ENCODE measurements at places on chromosomes 16 and 17.

DNA sequence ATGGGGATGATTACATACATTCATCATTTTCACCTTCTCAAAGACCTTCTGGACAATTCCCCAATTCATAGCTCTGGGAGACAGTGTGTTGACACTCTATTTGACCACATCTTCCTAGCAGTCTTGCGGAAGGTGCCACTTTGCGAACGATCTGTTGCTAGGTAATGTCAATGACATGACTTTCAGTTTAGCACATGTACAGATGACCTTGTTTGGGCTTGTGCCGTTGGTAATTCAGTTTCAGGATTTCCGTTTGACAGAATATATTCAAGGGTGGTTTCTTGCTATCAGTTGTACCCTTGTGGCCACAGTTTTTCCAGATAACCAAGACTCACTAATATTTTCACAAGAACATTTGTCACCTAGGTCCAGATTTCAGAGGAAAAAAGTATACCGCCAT lies 478.2 kb downstream of the WWOX start:
- no peak for DNase-seq

DNA sequence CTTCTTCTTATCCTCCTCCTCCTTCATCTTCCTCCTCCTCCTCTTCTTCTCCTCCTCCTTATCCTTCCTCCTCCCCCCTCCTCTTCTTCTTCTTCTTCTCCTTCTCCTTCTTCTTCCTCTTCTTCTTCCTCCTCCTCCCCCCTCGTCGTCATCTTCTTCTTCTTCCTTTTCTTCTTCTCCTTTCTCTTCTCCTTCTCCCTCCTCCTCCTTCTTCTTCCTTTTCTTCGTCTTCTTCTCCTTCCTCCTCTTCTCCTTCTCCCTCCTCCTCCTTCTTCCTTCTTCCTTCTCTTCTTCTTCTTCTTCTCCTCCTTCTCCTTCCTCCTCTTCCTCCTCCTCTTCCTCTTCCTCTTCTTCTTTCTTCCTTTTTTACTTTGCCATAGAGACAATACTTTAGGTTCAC lies 5.1 kb upstream of the KRT23 start:
- DNase-seq: no peak

DNA sequence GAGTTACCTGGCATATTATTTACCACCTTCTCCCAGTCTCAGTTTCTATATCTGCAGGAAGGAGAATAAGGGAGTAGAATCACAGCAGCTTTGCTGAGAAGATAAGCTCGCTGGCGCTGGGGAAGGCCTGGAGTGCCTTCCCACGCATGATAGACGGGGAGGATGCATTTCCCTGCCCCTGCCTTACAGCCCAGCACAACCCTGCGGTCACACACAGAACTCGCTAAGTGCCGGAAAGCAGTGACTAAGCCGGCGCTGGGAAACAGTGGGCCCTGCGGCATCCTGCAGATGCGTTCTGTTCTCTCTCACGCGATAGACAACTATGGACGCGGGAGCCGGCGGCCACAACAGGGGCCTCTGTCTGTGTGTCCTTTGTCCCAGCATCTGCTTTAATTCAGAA lies 4.8 kb downstream of the CA5A start:
- DNase-seq: peak; percentile 20

GRCh38 chr17:81287741-81288430 lies 7.2 kb downstream of the SLC38A10 start:
- DNase-seq: no peak

DNA sequence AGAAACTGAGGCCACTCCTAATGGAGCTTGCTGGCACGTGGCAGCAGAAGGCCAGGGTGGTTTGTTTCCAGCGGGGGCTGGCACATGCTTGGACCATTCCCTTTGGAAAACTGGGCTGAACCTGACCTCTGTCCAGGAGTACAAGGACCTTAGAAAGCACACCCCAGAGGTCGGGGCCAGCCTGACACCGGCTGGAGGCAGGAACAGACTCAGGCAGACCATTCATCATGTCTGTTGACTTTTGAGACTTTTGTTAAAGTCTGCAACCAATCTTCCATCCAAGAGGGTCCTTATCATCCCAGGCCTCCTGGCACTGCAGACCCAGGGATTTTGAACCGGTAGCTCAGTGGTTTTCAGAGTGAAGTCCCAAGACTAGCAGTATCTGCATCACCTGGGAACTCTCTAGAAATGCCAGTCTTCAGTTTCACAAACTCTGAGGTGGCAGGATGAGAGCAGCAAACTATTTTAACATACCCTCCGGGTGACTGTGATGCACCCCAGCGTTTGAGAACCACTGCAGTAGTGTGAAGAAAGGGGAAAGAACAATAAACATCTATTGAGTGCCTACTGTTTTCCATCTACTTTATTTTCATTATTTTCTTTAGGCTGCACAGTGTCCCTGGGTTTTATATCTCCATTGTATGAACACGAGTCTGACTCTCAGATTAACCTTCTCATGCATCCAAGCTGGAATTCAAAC lies 145.3 kb upstream of the PLCG2 start:
- DNase-seq: no peak

DNA sequence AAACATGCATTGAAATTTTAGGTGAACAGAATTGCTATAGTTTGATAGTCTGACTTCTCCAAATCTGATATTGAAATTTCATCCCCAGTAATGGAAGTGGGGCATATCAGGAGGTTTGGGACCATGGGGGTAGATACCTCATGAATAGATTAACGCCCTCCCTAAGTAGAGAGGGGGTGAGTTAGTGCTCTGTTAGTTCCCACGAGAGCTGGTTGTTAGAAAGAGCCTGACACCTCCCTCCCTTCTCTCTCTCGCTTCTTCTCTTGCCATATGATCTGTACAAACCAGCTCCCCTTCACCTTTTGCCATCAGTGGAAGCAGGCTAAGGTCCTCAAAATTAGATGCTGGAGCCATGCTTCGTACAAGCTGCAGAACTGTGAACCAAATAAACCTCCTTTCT lies 78.8 kb downstream of the BRIP1 start:
- DNase-seq: no peak

DNA sequence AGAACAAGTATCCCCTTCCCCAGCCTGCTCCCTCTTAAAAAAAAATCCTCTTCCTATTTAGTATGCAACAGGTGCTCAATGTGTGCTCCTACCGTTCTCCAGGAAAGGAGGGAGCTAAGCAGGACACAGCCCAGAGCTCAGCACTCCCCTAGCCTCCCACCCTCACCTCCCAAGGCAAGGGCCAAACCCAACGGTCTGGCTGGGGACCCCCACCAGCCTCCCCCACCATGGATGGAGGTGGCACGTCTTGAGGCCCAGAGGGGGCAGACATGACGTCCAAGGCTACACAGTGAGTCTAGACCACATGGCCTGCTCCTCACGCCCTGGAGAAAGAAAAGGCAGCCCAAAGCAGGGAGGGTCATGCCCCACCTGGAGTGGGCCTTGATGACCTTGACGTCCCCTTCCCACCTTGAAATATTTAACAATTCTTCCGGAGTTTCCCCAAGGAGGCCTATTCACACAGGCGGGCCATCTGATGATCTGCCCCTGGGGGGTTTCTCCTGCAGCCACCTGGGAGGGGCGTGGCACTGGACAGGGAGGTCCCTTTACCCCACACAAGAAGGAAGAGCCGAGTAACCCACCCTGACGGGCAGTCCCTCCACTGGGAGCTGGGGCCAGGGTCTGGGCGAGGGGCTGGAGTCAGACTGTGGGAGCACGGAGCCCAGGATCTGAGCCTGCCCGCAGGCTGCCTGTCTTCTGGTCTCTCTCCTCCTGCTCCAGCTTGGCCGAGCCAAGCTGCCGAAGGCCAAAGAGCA lies 89.4 kb upstream of the CBX4 start:
- no peak for DNase-seq

- no peak for DNase-seq
Observed at GRCh38 chr17:48240562-48241130, 133.1 kb downstream of the SNX11 start.

- DNase-seq: no peak
Observed at GRCh38 chr17:48261297-48261880, 153.8 kb downstream of the SNX11 start.

- DNase-seq: no peak
Observed at GRCh38 chr17:21184570-21184969, 29.4 kb downstream of the TMEM11 start.

- no peak for DNase-seq
Observed at GRCh38 chr17:77489893-77490255, 349.1 kb downstream of the SEC14L1 start.

- DNase-seq: no peak
Observed at GRCh38 chr17:80455784-80456183, 20.6 kb downstream of the NPTX1 start.

DNA sequence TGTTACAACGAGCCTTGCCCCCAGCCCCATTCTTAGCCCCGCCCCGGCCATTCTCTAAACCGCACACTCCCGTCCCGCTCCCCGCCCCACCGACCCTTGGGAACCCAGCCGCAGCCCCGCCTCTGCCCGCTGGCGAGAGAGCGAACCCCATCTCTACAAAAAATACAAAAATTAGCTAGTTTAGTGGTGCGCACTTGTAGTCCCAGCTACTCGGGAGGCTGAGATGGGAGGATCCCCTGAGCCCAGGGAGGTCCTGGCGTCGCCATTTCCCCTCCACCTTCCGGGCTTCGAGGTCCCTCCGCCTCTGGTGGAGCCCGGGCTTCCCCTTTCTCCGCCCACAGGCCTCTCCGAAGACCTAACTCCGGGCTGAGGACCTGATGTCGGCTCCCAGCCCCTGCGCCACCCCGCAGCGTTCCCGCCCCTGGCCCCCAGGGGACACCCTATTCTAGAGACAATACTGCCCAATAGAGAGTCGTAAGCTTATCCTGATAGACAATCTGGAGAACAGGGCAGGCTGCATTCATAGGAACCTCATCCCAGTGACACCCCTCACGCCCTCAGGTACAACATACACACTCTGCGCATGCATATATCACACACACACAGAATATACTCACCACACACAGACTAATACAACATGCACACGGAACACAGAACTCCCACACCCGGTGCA lies 480 bp upstream of the PROCA1 start:
- DNase-seq: no peak

DNA sequence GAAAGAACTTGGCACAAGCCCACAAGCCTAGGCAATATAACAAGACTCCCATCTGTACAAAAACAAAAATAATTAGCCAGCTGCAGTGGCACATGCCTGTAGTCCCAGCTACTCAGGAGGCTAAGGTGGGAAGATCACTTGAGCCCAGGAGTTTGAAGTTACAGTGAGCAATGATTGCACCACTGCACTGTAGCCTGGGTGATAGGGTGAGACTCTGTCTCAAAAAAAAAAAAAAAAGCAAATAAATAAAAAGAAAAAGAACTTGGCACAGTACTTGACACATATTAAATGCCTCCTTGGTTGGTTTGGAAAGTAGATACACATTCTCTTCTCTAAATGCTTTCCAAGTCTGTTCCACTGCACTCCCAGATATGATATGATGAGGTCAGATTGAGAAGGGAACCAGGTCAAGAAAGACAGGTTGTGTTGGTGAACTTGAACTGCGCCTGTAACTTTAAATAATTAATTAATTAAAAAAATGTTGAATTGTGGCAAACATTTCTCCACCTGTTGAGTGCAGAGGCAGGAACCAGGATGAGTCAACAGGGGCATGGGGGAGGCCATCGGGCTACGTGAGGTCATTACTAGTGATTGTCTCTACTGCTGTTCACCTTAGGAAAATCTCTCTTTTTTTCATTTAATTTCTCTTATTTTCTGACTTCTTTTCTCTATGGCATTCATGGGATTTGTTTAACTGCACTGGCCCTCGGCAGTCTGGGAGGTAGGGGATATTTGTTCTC lies 25.9 kb upstream of the EFCAB13 start:
- no peak for DNase-seq

Measured in stimulated activated CD4-positive, alpha-beta T cell treated with anti-CD3 and anti-CD28 coated beads, Interleukin-12 subunit alpha, Interleukin-12 subunit beta, amount 100 ng/mL, for 24 hours (primary cell).